ENCODE measurements at places on chromosomes 3 and 15. TPM values are rescaled to one million over a fixed set of nuclear protein-coding genes. Genes with fewer than 3 reads are reported as not detected.

PLSCR4 gene
- total RNA-seq, result 9.8 TPM

LYZL4 gene
- not detected for total RNA-seq

ZNF609 gene
- total RNA-seq, result 44.5 TPM

CLRN1 gene
- not detected for total RNA-seq

FOXB1 gene
- total RNA-seq, result not detected

OSBPL10 gene
- total RNA-seq, result 68.1 TPM

HDC gene
- total RNA-seq, result not detected

SLC51B gene
- not detected for total RNA-seq

SEMA3G gene
- 0.45 TPM for total RNA-seq

NOX5 gene
- 0.05 TPM for total RNA-seq

EPHA3 gene
- total RNA-seq, result 0.67 TPM

SEMA6D gene
- total RNA-seq, result 0.35 TPM

SLC24A5 gene
- total RNA-seq, result not detected

EFCAB12 gene
- total RNA-seq, result 0.27 TPM

ITGA11 gene
- 0.05 TPM for total RNA-seq

PSTPIP1 gene
- 0.67 TPM for total RNA-seq

GNAT1 gene
- 0.17 TPM for total RNA-seq

TSPAN3 gene
- 80.0 TPM for total RNA-seq

VIPR1 gene
- total RNA-seq, result 21.3 TPM

AMIGO3 gene
- total RNA-seq, result 0.50 TPM

ISLR2 gene
- not detected for total RNA-seq

TP63 gene
- 286 TPM for total RNA-seq

CMTM8 gene
- total RNA-seq, result 2.9 TPM

ITIH4 gene
- total RNA-seq, result 2.0 TPM

RETNLB gene
- total RNA-seq, result not detected

WDR49 gene
- total RNA-seq, result 1.1 TPM

NMB gene
- 1.0 TPM for total RNA-seq

SACM1L gene
- total RNA-seq, result 27.8 TPM

MORC1 gene
- not detected for total RNA-seq

CYP11A1 gene
- total RNA-seq, result not detected

KBTBD8 gene
- 2.6 TPM for total RNA-seq

ZPLD1 gene
- total RNA-seq, result 1.2 TPM

PLA1A gene
- not detected for total RNA-seq
